Right renal cortex interstitium (tissue), 3 donors: ENCODE measurements at places on chromosomes 12 and 14. TPM values are rescaled to one million over a fixed set of nuclear protein-coding genes. Genes with fewer than 3 reads are reported as not detected.

- DNase-seq: no peak
Observed at GRCh38 chr14:81946834-81947798, 413.5 kb upstream of the SEL1L start.

GRCh38 chr14:58149196-58149595, 2.8 kb downstream of the ARMH4 start:
- DNase-seq: no peak

DNA sequence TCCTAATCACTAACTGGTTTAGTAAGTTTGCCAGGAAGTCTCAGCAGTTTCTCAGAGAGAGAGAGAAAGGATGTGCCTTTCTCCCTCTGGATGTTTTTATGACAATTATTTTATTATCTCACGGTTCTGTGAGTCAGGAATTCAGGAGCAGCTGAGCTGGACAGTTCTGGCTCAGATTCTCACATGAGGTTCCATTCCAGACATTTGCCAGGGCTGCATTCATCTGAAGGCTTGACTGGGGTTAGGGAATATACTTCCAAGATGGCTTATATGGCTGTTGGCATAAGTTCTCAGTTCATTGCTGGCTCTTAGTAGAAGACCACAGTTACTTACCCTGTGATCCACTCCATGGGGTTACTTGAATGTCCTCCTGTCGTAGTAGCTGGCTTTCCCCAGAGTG, 101.2 kb upstream of the ATF7IP start:
- no peak for DNase-seq

GRCh38 chr12:123475246-123475703, 17.3 kb downstream of the SNRNP35 start:
- DNase-seq: peak; percentile 56

GRCh38 chr14:90299408-90299807, 32.3 kb downstream of the NRDE2 start:
- DNase-seq: no peak

The CCDC175 gene
- polyA plus RNA-seq: 0.21 TPM
